Caki2 (cell line): ENCODE measurements at places on chromosomes 4 and X.

DNA sequence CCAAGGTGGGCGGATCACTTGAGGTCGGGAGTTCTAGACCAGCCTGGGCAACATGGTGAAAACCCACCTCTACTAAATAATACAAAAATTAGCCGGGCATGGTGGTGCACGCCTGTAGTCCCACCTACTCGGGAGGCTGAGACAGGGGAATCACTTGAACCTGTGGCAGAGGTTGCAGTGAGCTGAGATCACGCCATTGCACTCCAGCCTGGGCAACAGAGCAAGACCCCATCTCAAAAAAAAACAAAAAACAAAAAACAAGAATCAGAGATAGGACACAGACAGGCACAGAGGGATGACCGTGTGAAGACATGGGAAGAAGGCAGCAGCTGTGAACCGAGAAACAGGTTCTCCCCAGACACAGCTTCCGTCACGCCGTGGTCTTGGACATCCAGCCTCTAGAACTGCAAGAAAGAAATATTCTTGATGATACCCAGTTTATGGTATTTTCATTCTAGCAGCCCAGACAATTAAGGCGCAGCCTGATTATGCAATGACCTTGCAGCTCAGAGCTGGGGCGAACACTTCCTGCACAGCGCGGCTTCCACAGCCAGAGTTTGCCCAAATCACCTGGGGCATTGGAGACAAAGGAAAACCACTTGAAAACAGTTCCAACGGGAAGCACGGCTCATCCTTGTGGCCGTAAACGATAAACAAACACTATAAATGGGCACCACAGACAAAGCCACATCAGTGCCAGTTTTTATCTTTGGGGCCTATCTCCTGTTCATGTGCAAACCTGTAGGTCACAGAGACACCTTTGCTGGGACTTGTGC lies 4.2 kb upstream of the ARSD start:
- no peak for DNase-seq

GRCh38 chrX:45749375-45749774 lies 548.7 kb upstream of the DIPK2B start:
- DNase-seq: no peak

GRCh38 chr4:2944586-2945526 lies 18.4 kb downstream of the NOP14 start:
- DNase-seq: no peak

- no peak for DNase-seq
Measured at GRCh38 chrX:72101597-72102037, 30.1 kb downstream of the RTL5 start.

GRCh38 chr4:105133976-105134375 lies 12.7 kb upstream of the TET2 start:
- no peak for DNase-seq

DNA sequence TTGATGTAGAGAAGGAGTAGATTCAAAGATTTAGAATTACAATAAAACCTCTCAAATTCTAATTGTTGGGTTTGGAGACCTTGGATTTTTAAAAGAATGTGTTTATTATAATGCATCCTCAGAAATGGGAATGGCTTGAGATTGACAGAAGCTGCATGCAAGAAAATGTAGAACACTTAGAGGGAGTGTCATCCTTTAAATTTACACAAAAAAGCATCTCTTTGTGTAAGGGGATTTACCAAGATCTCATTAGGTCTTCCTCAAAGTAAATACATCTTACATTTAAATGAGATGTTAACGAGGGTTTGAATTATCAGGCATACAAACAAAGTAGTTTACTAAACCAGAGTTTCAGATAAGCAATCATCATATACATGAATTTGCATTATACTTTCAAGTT lies 615.0 kb downstream of the FAM133A start:
- DNase-seq: no peak

DNA sequence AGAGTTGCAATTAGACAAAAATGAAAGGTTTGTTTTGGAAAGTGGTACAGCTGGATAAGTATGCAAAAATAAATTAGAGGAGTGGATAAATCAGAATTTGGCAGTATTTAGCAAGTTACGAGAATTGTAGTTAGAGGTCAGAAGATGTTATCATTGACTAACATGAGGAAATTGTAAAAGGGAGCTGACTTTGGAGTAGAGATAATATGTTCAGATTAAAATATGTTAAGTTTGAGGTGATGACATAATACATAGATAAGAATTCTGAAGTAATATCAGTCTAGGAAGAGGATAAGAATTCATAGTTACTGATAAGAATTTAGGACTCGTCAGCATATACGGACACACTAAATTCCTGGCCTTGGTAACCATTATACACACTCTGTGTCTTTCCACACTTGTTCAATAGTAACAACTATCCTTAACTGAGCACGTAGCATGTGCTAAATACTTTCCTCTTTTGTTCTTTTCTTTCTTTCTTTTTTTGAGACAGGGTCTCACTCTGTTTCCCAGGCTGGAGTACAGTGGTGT lies 4.1 kb upstream of the EPGN start:
- DNase-seq: no peak

DNA sequence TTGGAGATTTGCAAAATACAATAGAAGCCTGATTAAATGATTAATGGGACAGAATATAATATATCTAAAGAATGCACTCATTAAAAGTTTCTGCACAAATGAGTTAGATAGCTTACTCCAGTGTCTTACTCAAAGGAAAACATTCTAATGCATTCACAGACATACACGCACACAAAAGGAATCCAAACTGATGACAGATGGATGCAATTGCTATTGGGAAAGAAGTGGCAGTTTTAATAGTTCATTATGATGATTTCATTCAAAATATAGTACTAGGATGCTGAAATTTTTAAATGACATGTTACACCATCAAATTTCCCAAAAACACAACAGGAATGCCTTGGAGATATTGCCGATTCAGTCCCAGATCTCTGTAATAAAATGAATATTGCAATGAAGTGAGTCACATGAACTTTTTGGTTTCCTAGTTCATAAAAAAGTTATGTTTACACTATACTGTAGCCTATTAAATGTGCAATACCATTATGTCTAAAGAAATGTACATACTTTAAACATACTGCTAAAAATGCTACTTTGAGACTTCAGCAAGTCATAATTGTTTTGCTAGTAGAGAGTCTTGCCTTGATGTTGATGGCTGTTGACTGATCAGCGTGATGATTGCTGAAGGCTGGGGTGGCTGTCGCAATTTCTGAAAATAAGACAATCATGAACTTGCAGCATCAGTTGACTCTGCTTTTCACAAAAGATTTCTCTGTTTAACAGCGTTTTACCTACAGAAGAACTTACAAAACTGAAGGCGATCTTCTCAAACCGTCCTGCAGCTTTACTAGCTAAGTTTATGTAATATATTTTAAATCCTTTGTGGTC lies 45.6 kb downstream of the BBS12 start:
- no peak for DNase-seq

GRCh38 chrX:63809173-63809572 lies 24.2 kb upstream of the ARHGEF9 start:
- DNase-seq: no peak

DNA sequence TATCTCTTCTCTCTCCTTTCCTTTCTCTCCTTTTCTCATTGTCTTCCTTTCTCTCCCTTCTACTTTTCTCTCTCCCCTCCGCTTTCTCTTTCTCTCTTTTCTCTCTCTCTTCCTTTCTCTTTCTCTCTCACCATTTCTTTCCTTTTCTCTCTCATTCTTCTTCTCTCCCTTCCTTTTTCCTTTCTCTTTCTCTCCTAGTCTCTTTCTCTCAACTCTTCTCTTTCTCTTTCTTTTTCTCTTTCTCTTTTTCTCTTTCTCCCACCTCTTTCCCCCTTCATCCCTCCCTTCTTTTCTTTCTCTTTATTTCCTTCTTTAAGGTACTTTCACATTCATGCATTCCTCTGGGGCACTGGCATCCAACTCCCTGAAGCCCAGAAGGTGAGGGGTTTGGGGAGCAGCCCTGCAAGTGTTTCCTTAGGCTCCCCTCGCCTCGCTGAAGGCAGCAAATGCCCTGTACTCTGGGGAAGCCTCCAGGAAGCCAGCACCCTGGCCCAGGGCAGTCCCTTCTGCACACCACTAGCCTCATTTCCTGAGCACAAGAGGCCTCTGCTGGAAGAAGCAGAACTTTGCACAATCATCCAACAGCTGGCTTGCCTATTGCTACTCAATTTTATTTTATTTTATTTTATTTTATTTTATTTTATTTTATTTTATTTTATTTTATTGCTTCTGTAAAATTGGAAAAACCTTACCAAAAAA lies 124.2 kb downstream of the NFKB1 start:
- no peak for DNase-seq

DNA sequence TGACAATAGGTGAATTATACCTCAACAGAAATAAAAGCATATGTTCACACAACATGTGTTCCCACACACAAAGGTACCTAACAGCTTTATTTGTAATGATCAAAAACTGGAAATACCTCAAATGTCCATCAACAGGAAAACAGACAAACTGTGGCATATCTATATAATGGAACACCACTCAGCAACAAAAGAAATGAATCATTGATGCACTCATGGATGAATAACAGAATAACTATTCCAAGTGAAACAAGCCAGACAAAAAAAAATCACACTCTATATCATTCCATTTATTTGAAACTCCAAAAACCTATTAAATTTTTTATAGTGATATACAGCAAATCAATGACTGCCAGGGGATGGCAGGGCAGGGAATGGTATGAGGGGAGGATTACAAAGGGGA lies 148.1 kb downstream of the PLS3 start:
- DNase-seq: no peak

DNA sequence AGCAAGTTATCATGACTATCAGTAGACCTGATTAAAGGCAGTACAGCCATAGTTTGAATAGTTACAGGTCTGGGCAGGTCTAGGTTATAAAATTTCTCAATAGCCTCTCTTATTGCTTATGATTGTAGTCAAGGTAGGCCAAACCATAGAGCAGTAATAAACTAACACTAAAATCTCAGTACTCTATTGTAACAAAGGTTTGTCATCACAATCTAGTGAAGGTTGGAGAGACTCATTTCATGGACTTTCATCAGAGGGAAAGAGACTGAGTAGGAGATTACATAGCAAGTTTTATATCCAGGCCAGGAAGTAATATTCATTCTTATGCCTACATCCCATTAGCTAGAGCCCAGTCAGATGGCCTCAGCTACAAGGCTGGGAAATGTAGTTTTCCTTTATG lies 141.0 kb downstream of the ASB9 start:
- DNase-seq: no peak
